Astrocyte of the hippocampus (primary cell): ENCODE measurements at places on chromosomes 12 and 14.

DNA sequence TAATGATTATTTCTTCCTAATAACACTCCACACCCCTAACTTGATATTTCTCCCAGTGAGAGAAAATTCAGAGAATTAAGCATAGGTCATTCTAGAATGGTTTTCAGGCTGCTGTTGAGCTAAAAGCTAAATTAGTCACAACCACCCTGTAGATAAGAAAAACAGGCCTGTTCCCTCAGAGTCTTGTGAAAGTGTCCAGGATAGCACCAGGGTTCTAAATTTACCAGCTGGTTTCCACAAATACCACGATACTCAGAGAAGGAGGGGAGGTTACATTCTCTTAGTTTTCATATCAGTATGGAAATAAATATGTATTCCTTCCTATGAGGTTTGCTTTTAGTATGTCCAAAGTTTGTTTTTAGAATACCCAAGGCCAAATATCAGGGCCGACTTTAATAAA lies 66.0 kb upstream of the YARS2 start:
- DNase-seq: no peak

GRCh38 chr14:50425816-50426215 lies 29.1 kb upstream of the CDKL1 start:
- peak; percentile 77 for DNase-seq

DNA sequence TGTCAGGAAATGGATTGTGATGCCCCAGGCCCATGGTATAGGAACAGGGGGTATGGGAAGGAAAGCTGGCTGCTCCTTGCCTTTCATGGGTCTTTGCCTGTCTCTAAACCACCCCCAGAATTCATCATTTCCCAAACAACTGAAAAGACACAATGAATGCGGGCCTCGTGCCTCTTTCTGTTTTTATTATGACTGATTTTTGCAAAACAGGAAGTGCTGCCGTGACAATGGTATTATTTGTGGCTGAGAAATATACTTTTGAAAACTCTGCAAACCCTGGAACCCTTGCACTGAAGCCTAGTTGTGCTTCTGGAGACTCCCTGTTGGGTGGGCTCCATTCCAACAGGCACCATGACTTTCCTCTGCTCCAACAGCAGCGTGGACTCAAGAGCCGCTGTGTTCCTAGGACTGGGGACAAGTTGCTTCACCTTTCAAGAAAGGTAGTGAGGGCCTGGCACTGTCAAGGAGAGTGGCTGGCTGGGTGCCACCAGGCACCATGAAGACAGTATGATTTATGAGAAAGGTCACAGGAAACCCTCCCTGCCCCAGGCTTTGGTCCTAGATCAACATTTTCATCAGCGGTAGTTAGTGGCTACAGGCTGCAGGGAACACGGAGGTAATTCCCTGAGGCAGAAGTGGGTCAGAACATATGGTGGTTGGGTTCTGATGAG lies 4.8 kb upstream of the DGLUCY start:
- DNase-seq: no peak

DNA sequence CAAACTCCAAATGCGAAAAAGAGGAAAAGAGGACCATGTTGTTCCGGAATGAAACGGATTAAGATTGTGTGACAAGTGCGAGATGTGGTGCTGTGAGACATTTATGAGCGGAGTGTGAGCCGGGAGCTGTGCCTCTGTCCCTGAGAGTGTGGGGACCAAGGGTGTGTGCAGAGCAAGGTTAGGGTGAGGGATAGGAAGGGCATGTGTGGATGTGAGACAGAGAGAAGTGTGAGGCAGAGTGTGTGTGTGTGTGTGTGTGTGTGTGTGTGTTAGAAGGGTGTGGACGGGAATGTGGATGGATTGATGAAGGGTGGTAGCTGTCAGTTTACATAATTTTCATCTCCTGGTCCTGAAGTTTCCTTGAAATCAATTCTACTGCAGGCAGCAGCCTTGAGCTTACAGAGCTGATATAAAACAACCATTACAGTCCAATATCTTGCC lies 4.3 kb upstream of the OTX2 start:
- DNase-seq: no peak

DNA sequence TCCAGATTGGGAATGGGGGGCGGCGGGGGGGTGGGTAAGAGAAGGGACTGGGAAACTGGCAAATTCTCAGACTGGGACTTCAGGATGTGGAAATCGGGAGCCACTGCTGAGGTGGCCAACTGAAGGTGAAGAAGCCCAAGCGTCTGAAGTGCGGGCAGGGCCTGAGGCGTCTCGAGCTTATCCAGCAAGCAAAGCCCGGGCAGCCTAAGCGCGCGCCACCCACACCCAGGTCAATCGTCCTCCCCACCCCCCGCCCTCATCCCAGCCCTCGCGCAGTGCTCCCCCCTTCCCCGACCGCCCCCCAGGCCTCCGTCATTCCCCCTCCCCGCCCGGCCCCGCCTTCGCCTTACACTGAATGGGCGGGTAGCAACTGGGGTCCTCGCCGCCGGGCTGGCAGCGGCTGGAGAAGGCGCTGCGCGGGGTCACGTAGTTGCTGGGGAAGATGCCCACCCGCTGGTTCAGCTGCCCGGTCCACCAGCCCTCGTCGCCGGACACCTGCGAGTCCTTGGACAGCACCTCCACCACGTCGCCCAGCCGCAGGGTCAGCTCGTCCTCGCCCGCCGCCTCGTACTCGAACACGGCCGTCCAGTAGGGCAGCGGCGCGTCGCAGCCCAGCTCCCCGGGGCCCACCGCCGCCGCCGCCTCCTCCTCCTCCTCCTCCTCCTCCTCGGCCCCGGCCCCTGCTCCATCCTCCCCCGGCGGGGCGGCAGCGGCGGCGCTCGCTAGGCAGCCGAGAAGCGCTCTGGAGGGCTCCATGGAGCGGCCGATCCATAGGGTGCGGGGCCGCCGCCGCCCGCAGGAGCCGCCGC lies 693 bp downstream of the MAP3K9 start:
- DNase-seq: peak; percentile 60

DNA sequence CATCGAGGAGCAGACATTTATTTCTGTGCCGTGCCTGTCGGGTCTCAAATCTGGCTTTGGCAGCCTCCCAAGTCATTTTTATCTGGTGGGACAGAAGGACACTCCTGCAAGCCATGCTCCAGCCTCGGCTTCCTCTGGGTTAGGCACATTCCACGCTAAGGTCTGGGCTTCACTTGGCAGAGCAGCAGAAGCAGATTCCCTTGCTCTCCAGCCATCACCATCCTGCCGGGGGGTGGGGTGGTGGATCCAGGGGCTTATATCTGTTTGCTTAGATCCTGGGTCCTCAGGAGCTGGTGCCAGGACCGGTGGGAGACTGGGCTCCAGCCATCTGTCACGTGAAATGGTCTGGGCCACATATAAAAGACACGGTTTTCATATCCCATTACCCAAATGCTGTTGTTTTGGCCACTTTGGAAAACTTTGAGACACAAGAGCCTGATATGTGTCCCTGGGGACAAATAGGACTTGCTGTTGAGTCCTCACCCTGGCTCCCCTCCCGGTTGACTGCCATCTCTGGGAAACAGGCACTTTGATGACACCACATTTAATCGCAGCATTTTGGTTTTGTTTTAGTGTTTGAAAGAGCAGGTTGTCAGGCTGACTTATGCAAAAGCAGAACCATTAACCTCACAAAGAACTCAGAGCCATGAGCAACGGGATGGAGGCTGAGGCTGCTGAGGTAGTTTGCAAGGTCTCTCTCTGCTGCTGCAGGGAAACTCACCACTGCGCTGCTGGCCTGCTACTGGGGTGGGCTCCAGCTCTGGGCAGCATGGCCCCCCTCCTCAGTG lies 69.6 kb upstream of the PRMT8 start:
- no peak for DNase-seq

DNA sequence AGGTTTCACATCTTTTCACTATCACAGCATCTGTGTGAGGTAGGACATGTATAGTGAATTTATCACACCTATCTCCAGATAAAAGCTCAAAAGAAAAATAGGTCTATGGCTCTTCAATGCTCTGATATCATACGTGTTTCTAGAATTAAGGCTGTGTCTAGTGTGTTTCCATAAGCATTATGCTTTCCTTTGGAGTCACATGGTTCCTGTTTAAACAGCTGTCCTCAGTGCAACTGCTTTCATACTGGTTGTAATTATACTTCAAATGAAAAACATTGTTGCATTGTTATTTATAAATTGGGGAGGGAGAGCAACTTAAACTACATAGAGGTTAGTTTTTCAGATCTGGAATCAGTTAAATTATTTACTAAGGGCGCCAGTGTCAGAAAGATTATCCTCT lies 151.6 kb downstream of the SYT1 start:
- DNase-seq: no peak

DNA sequence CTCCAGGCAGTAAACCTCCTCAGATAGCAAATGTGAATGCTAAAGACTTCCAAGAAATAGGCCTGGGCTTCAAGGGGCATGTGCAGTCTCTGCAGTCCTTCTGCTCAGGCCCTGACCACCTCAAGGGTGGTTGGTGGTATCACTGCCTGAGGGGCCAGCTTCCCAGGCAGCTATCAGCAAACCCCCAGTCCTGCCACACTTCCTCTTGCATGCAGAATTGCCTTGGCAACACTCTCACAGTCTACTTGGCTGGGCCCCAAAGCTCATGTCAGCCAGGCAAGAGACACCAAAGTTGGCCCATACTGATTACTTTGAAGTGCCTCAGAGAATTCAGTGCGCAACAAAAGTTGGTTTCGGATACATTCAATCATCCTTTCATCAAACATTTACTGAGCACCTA lies 3.5 kb upstream of the ASB8 start:
- peak; percentile 52 for DNase-seq

GRCh38 chr12:83434600-83434999 lies 747.9 kb downstream of the TMTC2 start:
- DNase-seq: peak; percentile 5

DNA sequence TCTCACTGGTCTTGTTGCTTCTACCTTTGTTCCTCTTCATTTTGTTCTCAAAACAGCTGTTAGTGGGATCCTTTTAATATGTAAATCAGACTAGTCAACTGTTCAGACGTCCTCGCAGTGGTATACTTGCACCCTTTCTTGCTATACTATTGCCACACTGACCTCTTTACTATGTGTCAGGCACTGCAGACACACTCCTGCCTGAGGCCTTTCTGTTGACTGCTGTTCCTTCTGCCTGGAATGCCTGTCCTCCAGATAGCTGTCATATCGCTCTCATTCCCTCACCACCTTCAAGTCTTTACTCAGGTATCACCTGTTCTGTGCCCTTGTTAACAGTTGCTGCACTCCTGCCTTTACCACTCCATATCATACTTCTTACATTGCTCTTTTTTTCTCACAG lies 90.0 kb upstream of the TMEM263 start:
- DNase-seq: no peak

DNA sequence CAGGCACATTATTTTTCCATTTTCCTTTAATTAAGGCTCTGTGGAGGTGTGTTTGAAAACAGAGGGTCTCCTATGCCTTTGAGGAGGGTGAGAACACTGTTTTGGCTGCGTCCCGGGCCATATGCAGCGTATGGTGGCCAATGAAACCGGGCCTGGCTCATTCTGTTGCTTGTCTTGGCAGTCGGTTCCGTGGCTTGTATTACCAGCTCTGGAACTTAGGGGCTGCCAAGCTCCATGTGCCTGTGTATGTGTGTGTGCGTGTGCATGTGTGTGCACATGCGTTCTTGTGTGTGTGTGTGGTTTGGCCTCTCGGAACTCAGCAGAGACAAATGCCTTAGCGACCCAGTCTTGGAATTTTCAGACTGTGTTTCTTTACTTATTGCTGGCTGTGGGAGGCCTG lies 2.7 kb downstream of the JDP2 start:
- DNase-seq: peak; percentile 49

DNA sequence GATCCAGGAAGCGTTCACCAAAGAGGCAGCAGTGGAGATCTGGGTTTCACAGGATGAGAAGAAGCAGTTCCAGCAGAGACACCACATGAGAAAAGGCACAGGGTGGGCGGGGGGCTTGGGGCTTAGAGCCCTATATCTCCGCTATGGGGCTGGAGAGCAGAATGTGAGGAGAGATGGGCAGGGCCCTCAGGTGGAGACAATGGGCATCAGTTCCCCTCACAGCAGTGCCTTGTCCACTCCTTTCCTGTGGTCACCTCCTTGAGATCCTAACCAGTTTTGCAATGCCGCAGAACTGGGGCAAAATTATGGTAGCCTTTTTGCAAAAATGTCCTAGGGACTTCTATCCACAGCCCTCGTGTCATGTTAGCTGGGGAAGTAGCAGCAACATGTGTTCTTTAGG lies 27.5 kb downstream of the DHRS2 start:
- DNase-seq: no peak

DNA sequence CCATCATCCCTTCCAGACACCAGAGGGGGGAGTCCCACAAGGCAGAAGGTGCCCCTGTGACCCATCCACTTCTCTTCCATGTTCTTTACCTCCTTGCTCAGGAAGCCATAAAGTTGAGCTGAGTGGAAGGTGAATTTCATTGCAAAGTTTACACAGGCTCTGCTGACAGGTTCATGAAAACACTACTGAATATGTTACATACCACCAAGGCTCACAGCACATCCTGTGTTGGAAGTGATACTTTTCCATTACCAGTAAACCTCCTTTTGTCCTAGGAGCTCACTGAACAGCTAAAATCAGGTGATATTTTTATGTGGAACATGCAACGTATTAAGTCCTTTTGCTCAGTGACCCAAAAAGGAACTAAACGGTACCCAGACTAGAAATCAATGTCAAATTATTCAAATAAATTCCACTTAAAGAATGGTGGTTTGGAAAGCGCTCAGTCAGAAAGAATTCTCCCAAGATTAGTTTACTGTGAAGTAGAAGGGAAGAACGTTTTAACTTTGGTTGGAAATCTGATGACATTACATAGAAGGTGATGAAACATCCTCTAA lies 196.2 kb upstream of the NUDT4 start:
- peak; percentile 72 for DNase-seq

DNA sequence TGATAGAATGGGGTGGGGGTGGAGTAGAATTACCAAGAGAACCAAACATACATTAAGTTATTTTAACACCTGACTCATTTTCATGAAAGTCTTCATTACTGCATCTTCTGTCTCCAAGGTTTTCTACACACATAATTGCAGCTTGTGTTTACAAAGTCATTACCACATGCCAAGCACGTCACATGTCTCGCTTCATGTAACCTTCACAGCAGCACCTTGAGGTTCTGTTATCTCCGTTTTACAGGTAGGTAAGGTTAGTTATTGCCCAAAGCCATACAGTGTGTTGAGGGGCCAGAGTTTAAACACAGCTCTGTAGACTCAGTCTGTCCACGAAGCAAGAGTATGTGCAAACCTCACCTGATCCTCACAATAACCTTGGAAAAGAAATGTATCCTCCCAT lies 64.3 kb upstream of the RBM19 start:
- no peak for DNase-seq

DNA sequence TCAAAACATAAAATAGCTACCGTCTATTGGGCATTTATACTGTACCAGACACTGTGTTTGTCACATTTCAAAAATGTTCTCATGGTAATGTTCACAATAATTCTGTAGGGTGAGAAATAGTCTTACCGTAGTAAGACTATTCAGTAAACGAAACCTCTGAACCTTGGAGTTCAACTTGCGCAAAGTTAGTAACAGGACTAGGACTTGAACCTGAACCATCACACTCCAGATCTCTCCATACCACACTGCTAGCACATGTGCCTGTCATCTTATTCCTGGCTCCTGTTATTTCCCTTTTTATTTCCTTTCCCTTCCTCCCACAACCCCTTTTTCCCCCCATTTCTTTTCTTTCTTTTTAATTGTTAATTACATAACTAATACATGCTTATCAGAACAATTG lies 65.4 kb downstream of the PLEKHA5 start:
- no peak for DNase-seq
